CD4-positive, alpha-beta T cell treated with Interleukin-10 for 1 hour (primary cell): ENCODE measurements at places on chromosomes 7 and 10.
A peak's percentile ranks its signal among the peaks of the same experiment; 100 is the strongest.

- no peak for DNase-seq
Measured at GRCh38 chr7:4726566-4726965, 44.5 kb downstream of the FOXK1 start.

DNA sequence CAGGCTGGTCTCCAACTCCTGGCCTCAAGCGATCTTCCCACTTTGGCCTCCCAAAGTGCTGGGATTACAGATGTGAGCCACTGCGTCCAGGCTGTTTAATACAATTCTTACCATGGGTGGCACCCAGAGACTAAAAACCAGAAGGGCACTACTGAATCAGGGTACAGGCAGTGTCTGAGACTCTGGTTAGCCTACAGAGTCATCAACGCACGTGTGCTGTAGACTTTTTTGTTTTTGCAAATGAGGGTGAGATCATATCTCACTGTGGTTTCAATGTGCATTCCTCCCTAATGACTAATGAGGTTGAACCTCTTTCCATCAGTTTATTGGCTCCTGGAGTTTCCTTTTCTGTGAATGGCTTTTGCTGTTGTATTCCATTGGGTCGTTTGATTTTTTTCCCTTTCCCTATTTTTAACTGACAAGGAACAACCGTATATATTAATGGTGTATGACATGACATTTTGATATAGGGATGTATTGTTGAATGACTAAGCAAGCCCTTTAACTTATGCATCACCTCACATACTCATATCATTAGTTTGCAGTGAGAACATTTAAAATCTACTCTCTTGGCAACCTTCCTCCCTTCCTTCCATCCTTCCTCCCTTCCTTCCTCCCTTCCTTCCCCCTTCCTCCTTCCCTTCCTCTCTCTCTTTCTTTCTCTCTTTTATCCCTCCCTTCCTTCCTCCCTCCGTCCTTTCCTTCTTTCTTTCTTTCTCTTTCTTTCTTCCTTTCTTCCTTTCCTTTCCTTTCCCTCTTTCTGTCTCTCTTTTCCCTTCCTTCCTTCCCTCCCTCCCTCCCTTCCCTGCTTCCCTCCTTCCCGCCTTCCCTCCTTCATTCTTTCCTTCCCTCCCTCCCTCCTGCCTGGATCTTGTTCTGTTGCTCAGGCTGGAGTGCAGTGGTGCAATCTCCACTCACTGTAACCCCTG lies 9.3 kb upstream of the TMEM270 start:
- DNase-seq, result peak; percentile 23

DNA sequence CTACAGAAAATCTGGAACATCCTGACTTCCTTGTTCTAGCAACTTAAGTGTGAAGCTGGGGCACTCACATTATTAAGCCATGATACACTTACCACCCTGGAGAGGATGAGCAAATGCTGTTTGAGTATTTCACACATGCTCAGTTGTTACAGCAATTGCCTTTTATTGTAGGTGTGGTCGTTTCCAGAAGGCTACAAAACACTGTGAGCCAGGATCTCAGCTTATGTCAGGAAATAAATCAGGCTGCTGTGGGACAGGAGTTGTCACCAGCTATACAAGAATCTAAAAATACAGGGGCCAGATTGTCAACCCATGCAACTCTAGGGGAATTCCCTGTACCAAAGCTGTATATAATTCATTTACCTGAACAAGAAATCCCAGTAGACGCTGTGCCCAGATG lies 273.3 kb upstream of the SP4 start:
- no peak for DNase-seq

DNA sequence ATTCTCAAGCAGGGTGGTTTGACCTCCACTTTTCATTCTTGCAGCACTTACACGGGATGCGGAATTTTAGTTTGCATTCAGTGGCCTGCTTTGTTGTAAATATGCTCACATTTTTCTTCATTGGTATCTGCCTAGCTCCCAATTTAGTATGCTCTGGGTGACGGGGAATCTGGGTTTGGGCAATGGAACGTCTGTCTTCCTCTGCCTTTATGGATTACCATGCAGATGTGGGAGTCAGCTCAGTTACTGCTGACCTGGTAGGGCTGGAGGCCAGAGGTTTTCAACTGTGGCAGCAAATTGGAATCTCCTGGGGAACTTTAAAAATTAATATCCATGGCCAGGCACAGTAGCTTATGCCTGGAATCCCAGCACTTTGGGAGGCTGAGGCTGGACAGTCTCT lies 161.6 kb downstream of the CAMK1D start:
- DNase-seq, result no peak

GRCh38 chr10:43409385-43410109 lies 561 bp upstream of the HNRNPF start:
- DNase-seq, result peak; percentile 86

- no peak for DNase-seq
Measured at GRCh38 chr7:6709808-6710207, 3.1 kb upstream of the ZNF12 start.
